Fibroblast of lung (primary cell): ENCODE measurements at places on chromosomes 7 and 10.
A peak's percentile ranks its signal among the peaks of the same experiment; 100 is the strongest.

GRCh38 chr7:123750389-123751230 is 1.8 kb upstream of the WASL start:
- DNase-seq: no peak
- H3K4me3 ChIP-seq: peak overlapping the region; percentile 92
- H3K27ac ChIP-seq: no peak overlapping the region
- H3K4me1 ChIP-seq: no peaks in the 10 kb centered on the region
- H3K36me3 ChIP-seq: no peaks in the 10 kb centered on the region
- no peaks in the 10 kb centered on the region for H3K27me3 ChIP-seq

DNA sequence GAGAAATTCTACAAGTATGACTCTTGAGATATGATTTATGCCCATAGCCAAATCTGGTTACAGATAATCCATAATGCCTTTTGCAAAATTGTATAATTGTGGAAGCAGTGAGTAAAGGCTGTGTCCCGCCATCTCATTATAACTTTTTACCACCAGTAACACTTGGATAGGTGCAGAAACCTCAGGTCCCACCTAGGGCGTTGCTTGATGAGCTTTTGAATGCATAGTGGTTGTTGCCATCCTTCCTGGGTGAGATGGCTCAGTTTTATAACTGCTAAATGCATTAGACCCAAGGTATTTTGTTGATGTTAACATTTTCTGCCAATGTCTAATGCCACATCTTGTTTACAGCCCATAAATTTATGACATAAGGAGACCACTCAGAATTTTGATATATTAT is 42.9 kb downstream of the CFAP58 start:
- H3K4me1 ChIP-seq: no peaks in the 10 kb centered on the region
- no peak for DNase-seq
- H3K36me3 ChIP-seq: no peaks in the 10 kb centered on the region
- H3K27ac ChIP-seq: no peak overlapping the region

GRCh38 chr7:25926451-25926850 is 225.5 kb upstream of the NFE2L3 start:
- H3K4me1 ChIP-seq: no peaks in the 10 kb centered on the region
- H3K27me3 ChIP-seq: no peaks in the 10 kb centered on the region
- DNase-seq: no peak
- no peak overlapping the region for H3K4me3 ChIP-seq
- H3K36me3 ChIP-seq: no peaks in the 10 kb centered on the region
- no peak overlapping the region for H3K27ac ChIP-seq

- no peaks in the 10 kb centered on the region for H3K27me3 ChIP-seq
- H3K36me3 ChIP-seq: no peaks in the 10 kb centered on the region
- no peak for DNase-seq
- no peak overlapping the region for H3K27ac ChIP-seq
- no peaks in the 10 kb centered on the region for H3K4me1 ChIP-seq
- H3K4me3 ChIP-seq: no peak overlapping the region
These were observed 35.5 kb downstream of the SORCS1 start for GRCh38 chr10:107129000-107129399.
